ENCODE measurements at places on chromosomes 2 and 18.

DNA sequence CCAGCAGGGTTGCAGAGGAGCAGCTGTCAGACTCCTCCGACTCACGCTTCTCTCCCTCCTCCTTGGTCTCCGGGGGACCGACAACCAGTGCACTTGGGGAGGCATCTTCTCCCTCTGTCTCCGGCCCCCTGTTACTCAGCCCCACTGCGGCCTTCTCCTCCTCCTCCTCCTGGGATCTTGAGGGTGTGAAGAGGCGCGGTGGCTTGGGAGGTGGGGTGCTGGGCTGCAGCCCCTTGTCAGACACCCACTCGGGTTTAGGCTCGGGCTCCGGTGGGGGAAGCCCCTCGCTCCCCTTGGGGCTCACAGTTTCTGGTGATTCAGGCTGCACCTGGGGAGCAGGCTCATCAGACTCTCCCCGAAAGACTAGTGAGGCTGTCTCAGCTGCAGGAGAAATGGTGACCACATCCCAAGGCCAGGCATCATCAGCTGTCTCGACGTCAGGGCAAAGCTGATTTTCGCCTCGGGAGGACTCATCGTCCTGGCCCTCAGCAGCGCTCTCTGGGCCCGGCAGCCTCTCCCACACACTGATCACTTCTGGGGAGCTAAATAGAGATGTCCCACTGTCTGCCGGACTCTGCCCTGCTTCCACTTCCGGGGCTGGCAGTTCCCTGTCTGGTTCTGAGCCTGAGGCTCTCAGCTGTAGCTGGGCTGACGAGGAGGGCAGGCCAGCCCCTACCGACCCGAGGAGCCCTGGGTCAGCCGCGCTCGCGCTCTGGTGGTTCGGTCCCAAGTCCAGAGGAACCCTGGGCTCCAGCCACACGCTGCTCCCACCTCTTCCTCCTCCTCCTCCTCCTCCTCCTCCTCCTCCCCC lies 9.0 kb upstream of the SFXN5 start:
- no peak for DNase-seq

DNA sequence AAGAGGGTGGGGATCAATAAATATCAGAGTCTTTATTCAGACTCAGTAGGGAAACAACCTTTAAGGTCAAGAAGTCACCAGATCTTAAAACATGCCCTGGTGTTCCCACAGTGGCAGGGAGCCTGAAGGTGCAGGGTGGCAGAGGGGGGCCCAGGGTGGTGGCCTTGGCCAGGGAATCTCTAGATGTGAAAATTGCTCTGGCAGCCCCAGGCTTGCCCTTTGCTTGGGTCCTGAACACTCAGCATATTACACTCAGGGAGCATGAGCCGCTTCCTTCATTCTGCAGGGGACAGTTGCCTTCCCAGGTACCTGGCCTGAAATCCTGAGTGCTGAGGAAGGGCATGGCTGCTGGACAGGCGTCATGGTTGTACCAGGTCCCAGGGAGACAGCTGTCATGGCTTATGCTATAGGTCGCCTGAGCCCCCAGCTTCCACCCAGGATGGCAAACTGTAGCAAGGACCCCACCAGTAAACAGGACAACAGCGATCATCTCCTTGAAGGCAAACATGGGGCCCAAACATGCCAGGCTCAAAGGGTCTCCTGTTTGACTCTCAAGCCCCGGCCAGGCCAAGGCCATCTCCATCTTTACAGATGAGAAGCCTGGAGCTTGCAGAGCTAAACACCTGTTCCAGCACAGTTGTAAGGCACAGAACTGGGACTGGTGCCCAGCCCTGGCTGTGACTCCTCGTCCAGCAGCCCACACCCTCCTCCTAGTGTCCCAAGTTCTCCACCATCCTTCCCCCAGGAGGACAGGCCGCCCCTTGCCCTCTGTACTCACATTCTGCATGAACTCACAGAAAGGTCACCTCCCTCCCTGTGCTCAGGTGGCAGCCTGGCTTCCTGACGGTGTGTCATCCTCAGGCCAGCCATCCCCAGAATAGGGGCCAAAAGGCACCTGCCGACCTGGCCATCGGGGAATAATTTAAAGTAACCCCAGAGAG lies 14.6 kb downstream of the ABCG8 start:
- DNase-seq = no peak

GRCh38 chr18:10049747-10050146 lies 135.9 kb downstream of the VAPA start:
- DNase-seq = no peak

- no peak for DNase-seq
These were observed 170.5 kb upstream of the KCNJ3 start for GRCh38 chr2:154527962-154528361.

GRCh38 chr2:70984576-70985282 lies 6.3 kb downstream of the ANKRD53 start:
- peak; percentile 89 for DNase-seq

DNA sequence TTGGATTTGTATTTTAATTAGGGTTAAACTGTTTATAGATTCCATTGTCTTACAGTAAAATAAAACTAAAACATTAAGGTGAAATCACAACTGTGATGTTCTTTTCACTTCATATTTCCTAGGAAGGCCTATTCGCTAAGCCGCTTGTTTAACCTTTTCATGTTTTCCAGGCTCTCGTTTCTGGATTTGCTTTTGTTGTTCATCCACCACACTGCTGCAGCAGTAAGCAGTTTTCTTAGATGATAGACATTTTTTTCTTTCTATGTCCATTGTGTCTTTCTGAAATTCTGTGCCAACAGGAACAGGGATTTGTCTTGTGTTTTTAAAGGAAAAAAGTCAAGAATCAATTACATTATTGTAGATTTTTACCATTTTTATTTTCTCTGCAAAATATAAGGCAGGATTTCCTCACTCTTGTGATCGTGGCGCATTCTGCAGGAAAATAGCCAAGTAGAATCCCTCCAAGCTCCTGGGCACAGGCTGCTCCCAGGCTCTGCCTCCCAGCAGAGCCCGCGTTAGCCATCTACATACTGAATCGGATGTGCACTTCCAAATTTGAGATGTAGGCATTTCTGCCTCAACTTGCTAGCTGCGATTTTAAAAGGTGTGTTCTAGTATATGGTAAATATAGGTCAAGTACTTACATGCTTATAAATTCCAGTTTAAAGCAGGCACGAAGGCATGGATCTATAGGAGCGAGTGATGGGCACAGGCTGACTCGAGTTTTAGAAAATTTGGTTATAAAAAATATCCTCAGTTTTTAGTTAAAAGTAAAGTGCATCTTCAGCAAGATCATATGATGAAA lies 10.2 kb downstream of the TSHZ1 start:
- no peak for DNase-seq

DNA sequence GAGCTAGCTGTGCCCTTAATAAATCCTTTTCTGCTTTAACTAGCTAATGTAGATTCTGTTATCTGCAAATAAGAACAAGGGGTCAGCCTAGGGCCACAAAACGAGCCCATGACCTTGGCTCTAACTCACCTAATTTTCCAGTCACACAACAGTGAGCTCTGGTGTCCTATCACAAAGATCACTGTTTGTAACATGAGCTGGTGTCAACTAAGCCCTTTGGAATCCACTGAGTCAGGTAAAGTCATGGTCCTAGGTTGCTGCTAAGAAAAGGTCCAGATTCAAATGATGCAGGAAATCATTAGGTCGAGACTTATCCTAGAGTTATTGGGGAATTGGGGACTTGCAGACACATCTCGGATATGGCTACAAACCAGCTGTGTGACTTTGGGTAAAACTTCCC lies 49.9 kb downstream of the ST8SIA5 start:
- no peak for DNase-seq

DNA sequence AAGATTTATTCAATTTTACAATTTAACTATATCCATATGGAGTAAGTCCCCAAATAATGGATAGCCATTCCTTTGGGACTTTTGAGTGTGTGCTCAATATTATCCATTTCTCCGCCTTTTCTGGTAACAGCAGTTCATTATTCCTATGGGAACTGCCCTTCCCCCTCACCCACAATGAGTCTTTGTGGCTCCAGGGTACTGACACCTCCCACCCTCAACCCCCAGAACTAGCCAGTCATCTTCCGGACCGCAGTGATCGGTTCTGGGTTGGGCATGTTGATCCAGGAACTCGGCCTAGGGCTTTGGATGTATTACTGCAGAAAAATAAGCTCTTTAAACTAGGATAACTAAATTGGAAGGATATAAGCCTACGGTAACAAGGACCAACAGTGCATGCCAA lies 45.4 kb upstream of the CCDC150 start:
- DNase-seq = no peak

DNA sequence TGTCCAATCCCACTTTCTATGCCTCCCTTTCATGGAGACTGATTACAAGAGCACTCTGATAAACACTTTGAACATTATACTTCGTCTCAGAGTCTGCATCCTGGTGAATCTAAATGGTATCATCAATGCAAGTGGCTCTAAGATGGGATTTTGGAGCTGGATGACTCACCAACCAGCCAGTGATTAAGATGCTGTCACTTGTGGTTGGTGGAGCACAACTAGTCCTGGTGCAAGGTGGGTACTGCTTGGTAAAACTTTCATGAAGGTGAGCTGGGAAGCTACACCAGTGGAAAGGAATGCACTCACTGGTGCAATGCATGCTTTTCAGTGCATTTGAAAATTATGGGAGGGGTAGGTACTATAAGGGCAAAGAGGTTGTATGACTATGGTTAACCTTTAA lies 137.7 kb upstream of the TRIB2 start:
- no peak for DNase-seq

GRCh38 chr2:515441-516127 lies 161.6 kb downstream of the TMEM18 start:
- no peak for DNase-seq

GRCh38 chr2:177753682-177754491 lies 318.7 kb downstream of the PDE11A start:
- DNase-seq = no peak

DNA sequence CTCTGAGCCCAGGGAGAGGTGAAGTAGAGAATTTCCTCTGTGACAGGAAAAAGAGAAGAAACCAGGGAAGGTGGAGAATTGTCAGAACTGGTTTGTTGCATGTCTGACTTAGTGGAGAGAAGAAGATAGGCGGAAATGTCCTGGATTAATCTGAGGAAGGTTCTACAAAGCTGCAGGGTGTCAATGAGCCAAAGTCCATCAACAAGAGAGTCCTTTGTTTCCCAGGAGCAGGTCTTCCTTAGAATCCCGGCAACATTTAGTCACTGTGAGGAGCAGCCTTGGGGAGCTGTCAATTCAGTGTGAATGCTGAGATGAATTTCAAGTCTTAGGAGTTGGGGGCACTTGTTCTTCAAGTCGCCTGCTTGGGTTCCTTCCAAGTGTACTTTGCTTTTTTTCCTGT lies 88.4 kb upstream of the CELF4 start:
- no peak for DNase-seq

DNA sequence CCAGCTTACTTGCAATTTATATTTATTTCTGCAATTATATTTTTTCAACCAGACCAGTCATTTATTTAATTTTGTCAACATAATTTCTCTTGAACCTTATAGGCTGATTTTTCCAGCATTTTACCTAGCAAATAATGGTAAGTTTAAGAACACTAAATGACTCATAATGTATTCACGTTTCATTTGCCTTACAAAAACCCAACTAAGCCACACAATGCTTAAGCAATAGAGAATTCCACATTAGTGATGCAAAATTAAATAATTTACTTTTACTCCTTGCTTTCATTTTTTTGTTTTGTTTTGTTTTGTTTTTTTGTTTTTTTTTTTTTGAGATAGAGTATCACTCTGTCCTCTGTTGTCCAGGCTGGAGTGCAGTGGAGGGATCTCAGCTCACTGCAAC lies 110.4 kb upstream of the VRK2 start:
- no peak for DNase-seq

GRCh38 chr2:128722489-128722888 lies 403.8 kb upstream of the HS6ST1 start:
- DNase-seq = no peak

- DNase-seq = peak; percentile 56
These were observed 48.7 kb downstream of the IL1RL2 start for GRCh38 chr2:102235491-102235890.
